Spinal cord (tissue), 10 donors: ENCODE measurements at places on chromosomes 13 and 19.

- DNase-seq: no peak
Observed at GRCh38 chr13:100338275-100338674, 249.4 kb downstream of the PCCA start.

GRCh38 chr19:13652810-13653590 lies 111.3 kb upstream of the MRI1 start:
- no peak for DNase-seq

DNA sequence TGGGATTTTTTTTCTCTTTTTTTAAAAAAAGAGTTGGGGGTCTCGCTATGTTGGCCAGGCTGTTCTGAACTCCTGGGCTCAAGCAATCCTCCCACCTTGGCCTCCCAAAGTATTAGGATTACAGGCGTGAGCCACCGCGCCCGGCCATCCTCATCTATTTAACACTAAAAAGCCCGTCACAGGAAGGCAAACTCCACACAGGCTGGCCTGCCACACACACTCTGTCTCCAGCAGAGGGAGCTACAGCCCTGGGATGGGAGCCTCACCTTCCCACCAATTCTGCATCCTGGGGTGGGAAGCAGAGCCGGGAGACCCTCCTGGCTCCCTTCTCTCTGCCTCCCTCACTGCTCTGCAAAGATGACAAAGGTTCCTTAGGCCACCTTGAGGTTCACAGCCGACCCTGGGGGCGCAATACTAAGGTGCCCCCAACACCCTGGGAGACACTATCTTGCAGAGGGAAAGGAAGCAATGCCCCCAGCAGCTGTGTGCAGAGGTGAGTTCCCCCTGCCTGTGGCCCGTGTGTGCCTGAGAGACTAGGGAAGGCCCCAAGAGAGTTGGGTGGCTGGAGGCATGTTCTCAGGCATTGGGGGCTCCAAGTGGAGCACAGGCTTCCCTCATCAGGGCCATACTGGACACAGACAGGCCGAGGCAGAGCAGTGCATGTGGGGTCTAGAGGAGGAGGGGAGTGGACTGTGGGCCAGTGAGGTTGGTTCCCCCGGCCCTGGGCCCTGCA lies 27.4 kb upstream of the TIMM44 start:
- no peak for DNase-seq

GRCh38 chr13:39961036-39961435 lies 305.6 kb downstream of the COG6 start:
- DNase-seq: no peak

DNA sequence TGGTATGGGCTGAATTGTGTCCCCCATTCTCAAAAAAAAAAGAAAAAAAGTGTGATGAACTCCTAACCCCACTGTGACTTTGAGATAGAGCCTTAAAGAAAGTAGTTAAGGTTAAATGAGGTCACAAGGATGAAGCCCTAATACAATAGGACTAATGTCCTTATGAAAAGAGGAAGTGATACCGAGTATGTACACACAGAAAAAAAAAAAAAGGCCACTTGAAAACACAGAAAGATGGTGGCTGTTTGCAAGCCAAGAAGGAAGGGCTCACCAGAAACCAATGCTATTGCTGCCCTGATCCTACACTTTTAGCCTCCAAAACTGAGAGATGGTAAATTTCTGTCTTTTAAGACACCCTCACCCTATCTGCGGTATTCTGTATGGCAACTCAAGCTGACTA lies 955.6 kb downstream of the PCDH17 start:
- no peak for DNase-seq

DNA sequence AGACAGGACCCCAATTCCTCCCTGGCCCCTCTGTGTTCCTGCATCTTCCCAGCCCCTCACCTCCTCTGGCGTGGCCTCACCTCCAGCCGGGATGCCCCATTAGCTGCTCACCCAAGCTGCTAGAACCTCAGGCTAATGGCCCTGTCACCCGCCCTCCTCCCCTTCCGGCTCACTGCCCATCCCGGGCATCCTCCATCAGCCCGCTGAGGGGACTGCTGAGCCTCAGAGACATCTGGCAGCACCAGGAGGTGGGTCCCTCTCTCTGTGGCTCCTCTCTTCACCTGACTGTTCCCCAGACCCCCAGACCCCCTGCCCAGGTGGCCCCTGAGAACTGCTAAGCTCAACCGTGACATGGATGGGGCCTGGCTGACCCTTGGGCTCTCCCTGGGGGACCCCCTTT lies 2.9 kb downstream of the FFAR1 start:
- DNase-seq: no peak

GRCh38 chr19:31519908-31520307 lies 170.7 kb upstream of the TSHZ3 start:
- no peak for DNase-seq

DNA sequence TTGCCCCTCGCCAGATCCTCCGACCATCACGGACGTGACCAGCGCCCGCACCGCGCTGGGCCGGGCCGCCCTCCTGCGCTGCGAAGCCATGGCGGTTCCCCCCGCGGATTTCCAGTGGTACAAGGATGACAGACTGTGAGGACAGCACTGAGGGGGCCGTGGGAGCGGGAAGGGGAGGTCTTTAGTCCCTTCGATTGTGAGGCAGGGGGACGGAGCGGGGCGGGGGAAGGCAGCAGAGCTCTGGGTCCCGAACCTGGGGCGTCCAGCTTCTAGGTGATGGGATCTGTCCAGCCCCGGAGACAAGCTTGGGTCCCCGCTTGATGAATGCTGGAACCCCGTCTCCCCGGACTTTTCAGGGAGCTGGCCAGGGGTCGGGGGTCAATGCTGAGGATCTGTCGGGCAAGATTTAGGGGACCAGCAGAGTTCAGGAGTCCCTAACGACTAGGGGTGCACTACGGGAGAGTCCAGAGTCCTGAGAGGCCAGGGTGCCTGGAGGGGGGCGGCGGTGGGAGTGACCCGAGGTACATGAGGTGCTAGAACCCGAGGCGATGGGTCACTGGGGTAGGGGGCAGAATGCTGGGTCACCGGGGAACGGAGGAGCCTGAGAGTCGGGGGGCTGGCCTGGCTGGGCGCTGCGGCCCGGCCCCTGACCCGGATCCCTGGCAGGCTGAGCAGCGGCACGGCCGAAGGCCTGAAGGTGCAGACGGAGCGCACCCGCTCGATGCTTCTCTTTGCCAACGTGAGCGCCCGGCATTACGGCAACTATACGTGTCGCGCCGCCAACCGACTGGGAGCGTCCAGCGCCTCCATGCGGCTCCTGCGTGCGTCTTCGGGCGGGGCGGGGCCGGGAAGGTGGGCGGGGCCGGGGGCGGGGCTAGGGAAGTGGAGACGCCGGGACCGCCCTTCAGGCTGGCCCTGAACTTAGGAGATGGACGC lies 14.6 kb downstream of the VSIG10L start:
- no peak for DNase-seq

- no peak for DNase-seq
Observed at GRCh38 chr19:4077800-4078684, 11.3 kb upstream of the ZBTB7A start.

GRCh38 chr19:402786-403185 lies 6.2 kb downstream of the C2CD4C start:
- no peak for DNase-seq
